NCI-H1105 (cell line): ENCODE measurements at places on chromosomes 6 and 20.

DNA sequence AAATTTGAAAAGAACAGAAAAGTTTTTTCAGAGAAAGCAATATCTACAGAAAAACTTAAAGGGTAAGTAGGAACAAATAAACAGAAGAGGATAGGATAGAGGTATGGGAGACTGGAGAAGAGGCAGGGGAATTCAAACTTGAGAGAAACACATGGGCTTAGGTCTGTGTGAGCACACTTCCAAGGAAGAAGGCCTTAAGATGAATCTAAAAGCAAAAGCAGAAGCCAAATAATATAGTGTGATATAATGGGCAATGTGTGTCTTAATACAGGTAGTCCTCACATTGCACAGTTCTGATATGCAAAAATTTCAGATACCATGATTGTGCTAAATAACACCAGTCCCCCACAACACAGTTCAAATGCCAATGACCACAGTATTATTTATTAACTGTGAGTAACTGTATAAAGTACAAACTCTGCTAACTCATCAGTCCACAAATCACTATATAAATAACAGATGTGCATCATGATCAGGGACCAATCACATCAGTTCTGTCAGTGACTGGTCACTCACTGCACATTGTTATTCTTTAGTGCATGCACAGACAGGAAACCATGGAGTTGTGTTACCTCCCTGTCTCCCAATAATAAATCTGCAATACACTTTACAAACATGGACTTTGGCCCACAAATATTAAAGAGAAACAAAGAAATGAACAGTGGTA, 18.6 kb downstream of the SNX14 start:
- no peak for DNase-seq

DNA sequence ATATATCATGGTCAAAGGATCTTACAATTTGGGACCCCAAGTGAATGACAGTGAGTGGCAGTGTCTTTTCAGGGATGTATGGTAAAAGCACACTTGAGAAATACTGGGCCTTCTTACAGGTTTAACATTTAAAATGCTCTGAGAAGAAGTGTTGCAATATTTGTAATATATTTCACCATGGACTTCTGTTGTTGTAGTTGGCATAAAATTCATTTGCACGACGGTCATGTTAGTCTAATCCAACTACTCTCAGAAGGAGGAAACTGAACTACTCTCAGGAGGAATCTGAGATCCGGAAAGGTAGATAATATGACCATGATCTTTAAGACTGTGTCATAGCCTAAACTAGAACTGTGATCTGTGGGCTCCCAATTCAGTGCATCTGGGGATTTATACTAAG, 700.1 kb downstream of the HDGFL1 start:
- DNase-seq: no peak

DNA sequence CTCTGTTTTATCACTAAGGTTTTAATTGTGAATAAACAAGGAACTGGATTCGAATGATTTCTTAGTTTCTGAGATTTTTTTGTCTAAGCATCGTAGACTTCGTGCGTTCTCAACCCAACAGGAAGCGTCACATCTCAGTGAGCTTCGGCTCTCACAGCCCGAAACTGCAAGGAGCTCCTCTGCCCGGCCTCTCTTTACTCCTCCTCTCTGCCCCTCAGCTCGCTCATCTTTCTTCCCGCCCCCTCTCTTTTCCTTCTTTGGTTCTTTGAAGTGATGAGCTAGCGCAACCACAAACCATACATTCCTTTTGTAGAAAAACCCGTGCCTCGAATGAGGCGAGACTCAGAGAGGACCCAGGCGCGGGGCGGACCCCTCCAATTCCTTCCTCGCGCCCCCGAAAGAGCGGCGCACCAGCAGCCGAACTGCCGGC, 480 bp upstream of the NT5E start:
- DNase-seq: no peak

GRCh38 chr20:58065508-58066361, 162.7 kb downstream of the ANKRD60 start:
- no peak for DNase-seq

DNA sequence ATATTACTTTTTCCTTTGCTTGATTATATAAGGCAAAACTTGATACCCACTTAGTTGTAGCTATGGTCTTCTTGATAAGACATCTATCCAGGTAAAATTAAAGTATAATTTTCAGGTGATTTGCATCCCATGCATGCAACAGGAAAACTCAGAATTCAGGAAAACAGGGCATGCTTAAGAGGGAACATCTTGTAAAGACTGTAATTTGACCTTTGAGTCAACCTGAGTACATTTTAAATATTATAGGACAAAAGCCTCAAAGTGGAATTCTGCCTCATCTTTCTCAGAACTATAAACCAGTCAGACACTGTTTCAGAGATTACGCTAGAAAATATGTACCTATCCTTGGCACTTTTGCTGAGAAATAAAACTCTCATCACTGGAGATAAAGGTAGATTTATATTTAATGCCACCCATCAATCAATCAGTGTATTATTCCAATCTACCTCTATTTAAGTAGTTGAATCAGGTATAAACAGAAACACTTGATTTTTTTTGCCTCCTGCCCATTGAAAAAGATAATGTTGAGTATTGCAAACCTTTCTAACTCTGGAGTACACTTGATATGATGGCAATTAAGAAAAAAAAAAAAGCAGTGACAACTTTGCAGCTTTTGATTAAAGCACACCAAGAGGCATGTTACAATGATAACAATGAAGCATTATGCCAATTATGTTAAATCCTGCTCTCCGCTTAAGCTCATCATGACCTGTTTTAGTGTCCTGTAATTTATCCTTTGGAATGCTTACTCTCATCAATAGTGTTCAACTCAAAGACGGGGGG, 2.8 kb downstream of the CITED2 start:
- DNase-seq: no peak

GRCh38 chr6:36633915-36634314, 39.8 kb downstream of the SRSF3 start:
- DNase-seq: peak; percentile 50

DNA sequence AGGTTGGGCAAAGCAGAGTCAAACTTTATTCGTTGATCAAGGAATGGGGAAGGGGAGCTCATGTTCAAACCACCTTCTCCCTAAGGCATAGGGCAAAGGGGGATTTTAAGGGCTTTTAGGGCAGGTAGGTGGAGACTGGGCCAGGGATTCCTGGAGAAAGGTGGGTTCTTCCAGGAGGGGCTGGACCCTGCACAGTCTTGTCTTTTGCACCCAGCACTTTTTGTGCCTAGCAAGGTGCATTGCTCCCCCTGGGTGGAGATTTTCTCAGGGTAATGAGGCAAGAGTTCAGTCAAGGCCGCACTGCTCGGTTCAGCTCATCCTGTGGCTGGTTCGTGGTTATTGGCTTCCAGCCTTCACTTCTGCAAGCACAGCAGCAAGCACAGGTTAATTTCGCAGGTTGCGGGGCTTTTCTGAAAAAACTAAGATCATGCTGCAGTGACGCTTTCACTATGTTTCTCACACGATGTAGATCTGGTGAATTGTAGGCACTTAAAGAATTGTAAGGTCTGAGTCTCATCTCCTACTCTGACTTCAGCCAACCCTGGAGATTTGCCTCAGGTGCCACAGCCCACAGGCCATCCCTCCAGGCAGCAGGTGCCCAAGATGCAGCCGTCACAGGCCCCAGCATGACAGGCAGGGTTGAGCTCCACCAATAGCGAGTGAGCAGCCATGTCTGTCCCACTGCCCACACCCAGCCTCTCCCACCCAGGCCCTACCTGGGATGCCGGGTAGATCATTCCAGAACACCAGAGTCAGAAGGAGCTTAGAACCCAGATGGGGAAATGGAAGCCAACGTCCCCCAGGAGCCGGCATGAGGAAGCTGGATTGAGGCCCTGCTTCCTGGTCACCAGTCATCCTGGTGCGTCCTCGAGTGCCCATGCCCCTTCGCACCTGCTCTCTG, 37.1 kb downstream of the SUN5 start:
- no peak for DNase-seq

GRCh38 chr6:14216946-14217684, 99.5 kb downstream of the CD83 start:
- no peak for DNase-seq

GRCh38 chr6:122008101-122008999, 391.1 kb upstream of the HSF2 start:
- DNase-seq: no peak

- no peak for DNase-seq
Measured at GRCh38 chr20:47223896-47224295, 132.6 kb downstream of the ZMYND8 start.

GRCh38 chr6:37059344-37060194, 54.1 kb downstream of the FGD2 start:
- no peak for DNase-seq

DNA sequence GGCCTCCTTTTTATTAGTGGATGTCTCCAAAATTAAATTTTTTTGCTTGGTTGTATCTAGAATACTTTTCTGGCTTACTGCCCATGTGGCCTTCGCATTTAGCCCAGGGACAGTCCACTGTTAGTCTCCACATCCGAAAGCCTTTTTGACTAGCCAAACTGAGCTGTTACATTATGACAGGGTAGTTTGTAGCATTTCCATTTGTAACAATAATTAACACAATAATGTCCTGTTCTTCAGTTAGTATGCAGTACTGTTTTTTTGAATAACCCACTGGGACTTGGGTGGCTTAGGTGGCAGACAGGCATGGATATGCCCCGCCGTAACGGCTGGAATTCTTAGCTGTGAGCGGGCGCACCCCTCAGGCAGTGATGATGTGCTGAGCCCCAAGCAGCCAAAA, 12.7 kb upstream of the BTN3A2 start:
- DNase-seq: no peak

GRCh38 chr6:150118627-150119026, 24.2 kb upstream of the PPP1R14C start:
- DNase-seq: no peak

- DNase-seq: no peak
Measured at GRCh38 chr6:5125152-5126006, 40.2 kb downstream of the PPP1R3G start.

- no peak for DNase-seq
Measured at GRCh38 chr20:16353417-16353781, 219.8 kb downstream of the KIF16B start.

DNA sequence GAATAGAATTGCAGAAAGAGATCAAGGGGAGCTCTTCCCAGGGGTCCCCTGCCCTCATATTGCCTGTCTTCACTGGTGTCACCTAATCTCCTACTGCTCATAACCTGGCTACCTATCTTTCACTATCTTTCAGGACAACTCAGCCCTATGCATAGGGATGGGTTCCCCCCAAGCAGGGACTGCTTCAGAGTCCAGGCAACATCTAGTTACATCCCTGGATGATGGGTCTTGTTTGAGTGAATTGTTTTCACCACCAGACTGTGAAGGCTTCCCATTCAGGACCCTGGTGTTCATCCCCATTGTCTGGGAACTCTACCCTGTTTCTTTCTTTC, 850 bp upstream of the HECA start:
- no peak for DNase-seq

- no peak for DNase-seq
Measured at GRCh38 chr6:26175428-26176181, 88.4 kb downstream of the HFE start.

DNA sequence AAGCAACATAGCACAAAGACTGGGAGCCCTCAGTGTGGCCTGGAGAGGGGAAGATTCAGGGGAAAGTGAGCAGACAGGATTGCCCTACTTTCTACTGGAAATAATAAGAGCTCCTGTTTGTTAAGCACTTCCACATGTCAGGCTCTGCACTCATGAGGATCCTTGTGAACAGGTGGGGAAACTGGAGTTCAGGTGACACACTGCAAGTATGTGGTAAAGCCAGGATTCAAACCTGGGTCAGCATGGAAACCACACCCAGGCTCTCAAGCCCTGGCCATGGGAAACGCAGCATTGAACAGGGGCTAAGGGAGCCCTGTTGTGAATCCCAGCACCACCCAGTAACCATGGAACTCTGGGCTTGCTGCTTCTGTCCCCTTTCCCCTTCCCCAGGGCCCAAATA, 42.8 kb upstream of the ID1 start:
- no peak for DNase-seq

DNA sequence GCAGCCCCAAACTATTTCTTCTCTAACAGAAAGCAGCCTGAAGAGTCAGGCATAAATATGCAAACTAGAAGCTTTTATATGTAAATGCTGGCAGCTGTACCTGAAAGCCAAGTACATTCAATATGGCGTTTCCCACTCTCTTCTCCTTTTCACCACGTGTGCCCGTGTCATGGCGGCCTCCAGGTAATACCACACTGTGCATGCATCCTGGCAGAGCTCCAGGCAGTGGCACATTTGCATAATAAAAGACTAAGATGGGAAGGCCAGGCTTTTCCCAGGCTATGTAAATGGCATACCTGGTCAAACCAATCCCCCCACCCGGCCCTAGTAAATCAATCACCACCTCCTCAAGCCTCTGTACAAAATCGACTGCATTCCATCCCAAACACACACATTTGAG, 120.6 kb downstream of the MMUT start:
- peak; percentile 99 for DNase-seq

DNA sequence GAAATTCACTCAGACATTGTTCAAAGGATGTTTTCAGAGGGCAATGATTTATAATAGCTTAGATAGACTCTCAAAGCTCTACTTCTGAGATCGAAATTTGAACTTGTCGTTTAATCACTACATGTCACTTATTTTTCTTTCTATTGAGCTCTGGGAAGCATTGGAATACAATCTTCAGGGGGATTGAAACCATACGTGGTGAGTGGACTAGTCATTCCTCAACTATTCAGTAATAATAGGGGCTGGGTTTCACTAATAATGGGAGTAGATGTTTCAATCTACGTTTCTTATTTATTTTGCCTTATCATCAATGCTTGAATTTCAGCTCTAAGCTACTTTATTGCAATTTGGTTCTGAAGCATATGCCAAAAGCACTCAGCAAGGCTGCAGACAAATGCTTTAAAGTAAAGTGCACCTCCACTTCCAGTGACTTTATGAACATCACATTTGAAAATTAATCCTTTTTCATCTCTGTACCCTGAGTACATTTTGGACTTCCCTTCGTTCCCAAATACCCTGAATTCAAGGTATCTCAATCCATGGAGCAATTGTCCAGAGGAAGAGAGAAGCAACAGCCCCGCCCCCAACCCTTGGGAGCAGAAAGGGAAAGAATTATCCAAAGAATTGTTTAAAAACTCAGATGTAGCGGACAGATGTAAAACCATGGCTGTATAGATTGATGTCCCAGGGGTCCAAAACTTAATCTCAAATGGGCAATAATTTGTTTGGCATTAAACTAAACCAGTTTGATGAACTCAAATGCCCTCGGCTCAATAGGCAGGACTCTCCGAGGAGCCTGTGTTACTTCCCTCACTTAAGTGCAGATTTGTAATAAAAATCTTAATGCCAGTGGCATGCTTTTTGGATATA, 68.1 kb downstream of the HFE start:
- DNase-seq: peak; percentile 21

DNA sequence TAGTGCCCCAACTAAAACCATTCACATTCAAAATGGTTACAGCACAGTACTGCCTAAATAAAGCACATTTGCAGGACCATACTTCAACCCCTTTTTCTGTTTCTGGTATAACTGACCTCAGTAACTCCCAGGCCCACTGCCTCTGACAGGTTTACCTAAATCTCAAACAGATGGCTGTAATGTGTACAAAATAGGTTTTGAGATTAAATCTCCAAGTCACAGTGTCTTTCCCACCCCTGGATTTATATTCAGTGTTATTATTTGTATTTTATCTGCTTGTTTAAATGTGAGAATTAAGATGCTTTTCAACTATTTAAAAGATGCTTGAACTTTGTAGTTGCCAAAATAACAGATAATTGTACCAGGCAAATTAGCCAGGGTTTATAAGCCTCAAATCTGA, 4.7 kb upstream of the KIF6 start:
- DNase-seq: no peak

- DNase-seq: no peak
Measured at GRCh38 chr20:62567246-62568044, 74.9 kb upstream of the SLCO4A1 start.
